ENCODE measurements at places on chromosomes 11 and 22.
A peak's percentile ranks its signal among the peaks of the same experiment; 100 is the strongest.

GRCh38 chr22:25048659-25049647 lies 96.4 kb downstream of the KIAA1671 start:
- DNase-seq, result peak; percentile 87

- no peak for DNase-seq
Observed at GRCh38 chr22:33829546-33830280, 90.6 kb downstream of the LARGE1 start.

DNA sequence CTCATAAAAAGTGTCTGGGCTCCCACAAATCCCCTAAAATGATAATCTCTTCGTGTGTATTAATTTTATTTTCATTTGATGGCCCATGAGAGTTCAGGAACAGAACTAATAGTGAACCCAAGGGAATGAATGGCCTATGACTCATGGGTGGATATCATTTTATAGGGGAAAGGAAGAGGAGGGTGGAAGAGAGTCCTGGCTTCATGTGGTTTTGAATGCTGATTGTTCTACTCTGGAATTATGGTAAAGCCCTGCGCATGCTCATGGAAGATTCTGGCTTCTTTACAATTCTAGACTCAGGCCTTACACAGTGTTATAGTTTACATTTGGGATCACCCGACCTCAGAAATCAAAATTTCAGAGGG lies 35.2 kb downstream of the MAML2 start:
- peak; percentile 24 for DNase-seq

GRCh38 chr22:48075604-48076003 lies 1313.2 kb downstream of the TBC1D22A start:
- no peak for DNase-seq

- DNase-seq, result no peak
Observed at GRCh38 chr22:48934446-48934845, 893.2 kb downstream of the BRD1 start.

DNA sequence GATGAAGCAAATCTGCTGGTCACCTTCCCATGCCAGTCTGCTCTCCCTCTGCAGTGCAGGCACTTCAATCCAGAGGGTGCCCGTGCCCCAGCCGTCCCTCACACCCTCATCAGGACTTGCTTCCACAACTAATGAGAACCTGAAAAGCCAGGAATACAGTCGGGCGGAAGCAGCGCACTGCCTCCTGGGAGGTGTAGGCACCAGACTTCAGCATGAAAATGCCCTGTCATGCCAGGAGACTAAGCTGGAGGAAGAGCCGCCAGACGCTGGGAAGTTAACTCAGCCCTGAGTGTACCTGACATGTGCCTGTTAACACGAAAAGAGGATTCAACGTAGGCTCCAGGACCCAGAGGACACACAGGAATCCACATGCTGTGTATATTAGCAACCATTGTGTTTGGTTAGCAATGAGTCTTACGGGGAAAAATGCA lies 40.1 kb upstream of the FLI1 start:
- DNase-seq, result no peak

DNA sequence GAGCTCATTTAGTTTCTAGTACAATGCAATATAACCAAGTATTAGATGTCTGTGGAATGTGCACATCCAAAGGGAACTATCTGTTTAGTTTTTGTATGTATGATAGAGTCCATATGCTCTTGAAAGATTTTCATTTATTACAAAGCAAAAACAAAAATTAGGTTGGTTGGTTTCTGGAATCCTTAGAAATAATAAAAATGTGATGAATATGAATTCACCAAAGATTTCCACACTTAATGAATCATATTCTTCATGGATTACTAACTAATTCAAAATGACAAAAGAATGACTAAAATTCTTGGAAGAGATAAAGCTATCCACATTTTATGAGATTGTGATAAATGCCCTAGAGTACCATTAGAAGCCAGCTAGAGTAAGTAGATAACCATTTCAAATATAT lies 261.1 kb downstream of the SBF2 start:
- DNase-seq, result no peak

DNA sequence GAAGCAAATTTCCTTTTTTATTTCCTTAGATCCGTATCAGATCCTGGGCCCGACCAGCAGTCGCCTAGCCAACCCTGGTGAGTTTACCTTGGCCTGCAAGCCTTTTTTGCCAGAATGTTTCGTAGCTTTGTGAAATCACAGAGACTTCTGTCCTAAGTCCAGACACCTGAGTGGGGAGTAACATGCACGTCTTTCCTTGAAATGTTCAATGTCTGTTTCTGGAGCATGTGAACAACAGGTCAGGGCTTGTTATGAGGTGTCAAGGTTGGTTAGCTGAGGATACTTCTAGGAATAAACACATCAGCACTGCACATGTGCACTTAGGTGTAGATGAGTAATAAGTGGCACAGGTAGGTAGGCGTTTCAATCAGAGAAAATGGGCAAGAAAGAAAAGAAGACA lies 58.0 kb downstream of the KCNJ1 start:
- DNase-seq, result no peak

DNA sequence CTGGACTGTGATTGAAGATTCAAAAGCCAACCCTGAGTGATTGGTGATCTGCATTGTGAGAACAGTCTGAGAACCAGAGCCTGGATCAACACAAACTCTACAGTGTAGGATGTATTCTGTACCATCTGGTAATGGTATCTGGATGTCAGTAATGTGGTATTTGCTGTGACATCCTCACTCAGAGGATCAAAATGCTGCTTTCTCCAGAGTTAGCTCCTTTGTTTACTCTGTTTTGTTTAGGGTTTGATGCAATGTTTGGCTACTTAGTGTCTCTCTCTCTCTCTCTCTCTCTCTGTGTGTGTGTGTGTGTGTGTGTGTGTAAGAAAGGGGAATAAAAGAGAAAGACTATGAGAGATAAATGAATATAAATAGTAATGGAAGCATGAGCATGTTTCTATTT lies 24.3 kb downstream of the CASP4 start:
- DNase-seq, result no peak

- DNase-seq, result no peak
Observed at GRCh38 chr11:1346669-1347390, 37.4 kb upstream of the TOLLIP start.

- no peak for DNase-seq
Observed at GRCh38 chr11:561148-562003, 606 bp downstream of the RASSF7 start.
